ENCODE measurements at places on chromosomes 1 and 21. TPM values are rescaled to one million over a fixed set of nuclear protein-coding genes. Genes with fewer than 3 reads are reported as not detected.

DNA sequence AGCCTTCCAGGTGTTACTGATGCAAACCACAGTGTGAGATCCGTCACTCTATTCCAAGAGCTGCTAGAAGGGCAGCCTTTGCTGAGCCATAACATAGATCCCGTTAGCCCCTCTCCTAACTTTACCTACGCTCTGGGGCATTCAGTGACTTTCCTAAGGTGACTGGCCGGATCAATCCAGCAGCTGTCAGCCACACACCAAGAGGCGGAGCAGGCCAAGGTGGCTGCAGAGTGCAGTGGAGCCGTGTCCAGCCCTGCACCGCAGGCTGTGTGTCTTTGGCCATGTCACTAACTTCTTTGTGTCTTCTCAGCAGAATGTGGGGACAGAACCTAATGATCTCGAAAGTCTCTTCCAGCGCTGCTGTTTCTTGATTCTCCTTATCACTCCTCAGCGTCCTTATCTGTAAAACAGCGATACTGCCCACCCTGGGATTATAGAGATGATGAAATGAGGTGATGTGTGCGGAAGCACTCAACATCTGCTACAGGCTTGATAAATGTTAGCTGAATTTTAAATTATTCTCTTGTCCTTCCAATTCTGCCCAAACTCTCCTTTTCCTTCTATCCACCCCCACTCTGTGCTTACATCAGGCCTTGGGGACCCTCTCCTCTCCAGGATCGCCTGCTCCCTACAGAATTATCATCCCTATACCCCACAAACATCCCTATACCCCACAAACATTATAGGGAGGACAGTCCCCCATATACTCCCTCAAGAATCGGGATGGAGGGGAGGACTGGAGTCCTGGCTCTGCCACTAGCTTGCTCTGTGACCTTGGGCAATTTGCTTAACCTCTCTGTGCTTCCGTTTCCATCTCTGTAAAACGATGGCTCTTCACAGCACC lies 25.8 kb upstream of the LRRN2 start:
- no peak overlapping the region for H3K4me3 ChIP-seq
- no peak for DNase-seq
- no peaks in the 10 kb centered on the region for H3K36me3 ChIP-seq
- peaks cover 24% of the 10 kb centered on the region for H3K27me3 ChIP-seq
- no peaks in the 10 kb centered on the region for H3K4me1 ChIP-seq

GRCh38 chr1:56056438-56057287 lies 522.7 kb downstream of the PLPP3 start:
- H3K36me3 ChIP-seq: no peaks in the 10 kb centered on the region
- H3K27ac ChIP-seq: no peak overlapping the region
- no peak overlapping the region for H3K4me3 ChIP-seq
- H3K4me1 ChIP-seq: no peaks in the 10 kb centered on the region
- DNase-seq: no peak

GRCh38 chr21:36754241-36754898 lies 55.5 kb downstream of the SIM2 start:
- no peak overlapping the region for H3K27ac ChIP-seq
- no peak overlapping the region for H3K4me3 ChIP-seq
- H3K36me3 ChIP-seq: no peaks in the 10 kb centered on the region
- no peak for DNase-seq

- no peak overlapping the region for H3K4me3 ChIP-seq
- no peak for DNase-seq
- H3K36me3 ChIP-seq: no peaks in the 10 kb centered on the region
- no peaks in the 10 kb centered on the region for H3K4me1 ChIP-seq
- no peak overlapping the region for H3K27ac ChIP-seq
Observed at GRCh38 chr21:28590676-28591075, 402.0 kb downstream of the LTN1 start.

FAM131C gene
- total RNA-seq: 0.57 TPM

DNA sequence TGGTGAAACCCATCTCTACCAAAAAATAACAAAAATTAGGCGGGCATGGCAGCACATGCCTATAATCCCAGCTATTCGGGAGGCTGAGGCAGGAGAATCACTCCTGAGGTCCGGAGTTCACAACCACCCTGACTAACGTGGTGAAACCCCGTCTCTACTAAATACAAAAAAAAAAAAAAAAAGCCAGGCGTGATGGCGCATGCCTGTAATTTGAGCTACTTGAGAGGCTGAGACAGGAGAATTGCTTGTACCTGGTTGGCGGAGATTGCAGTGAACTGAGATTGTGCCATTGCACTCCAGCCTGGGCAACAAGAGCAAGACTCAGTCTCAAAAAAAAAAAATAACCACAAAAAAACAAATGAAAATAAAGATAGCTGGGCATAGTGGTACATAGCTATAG lies 42.3 kb downstream of the CC2D1B start:
- no peaks in the 10 kb centered on the region for H3K36me3 ChIP-seq
- no peak overlapping the region for H3K27ac ChIP-seq
- H3K27me3 ChIP-seq: peaks cover 2% of the 10 kb centered on the region
- H3K4me1 ChIP-seq: no peaks in the 10 kb centered on the region
- no peak overlapping the region for H3K4me3 ChIP-seq
